Astrocyte (in vitro differentiated cells and primary cell): ENCODE measurements at places on chromosomes 12 and 14. TPM values are rescaled to one million over a fixed set of nuclear protein-coding genes. Genes with fewer than 3 reads are reported as not detected.

DNA sequence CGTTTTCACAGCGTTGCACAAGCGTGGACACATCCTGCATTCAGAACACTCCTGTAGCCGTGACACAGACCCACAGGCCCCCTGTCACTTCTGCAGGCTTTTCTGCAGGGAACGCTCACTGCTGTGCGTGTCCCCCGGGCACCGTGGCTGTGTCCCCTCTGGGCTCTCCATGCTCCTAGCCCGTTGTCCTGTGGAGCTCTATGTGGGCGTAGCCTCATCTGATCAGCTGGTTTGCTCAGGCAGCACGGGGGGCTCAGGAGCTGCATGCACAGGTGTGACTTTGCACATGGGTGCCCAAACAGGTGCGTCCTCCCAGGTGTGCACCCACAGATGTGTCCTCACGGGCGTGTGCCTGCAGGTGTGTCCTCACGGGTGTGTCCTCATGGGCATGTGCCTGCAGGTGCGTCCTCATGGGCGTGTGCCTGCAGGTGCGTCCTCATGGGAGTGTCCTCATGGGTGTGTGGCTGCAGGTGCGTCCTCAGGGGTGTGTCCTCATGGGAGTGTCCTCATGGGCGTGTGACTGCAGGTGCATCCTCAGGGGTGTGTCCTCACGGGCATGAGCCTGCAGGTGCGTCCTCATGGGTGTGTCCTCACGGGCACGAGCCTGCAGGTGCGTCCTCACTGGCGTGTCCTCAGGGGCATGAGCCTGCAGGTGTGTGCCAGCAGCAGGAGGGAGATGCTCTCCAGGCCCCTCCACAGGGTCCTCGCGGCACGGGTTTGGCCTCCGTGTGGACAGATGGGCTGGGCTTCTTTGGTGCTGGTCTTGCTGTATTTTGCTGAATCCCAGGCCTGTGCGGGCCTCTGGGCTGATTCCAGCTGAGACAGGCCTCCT lies 17.5 kb downstream of the MTA1 start:
- DNase-seq = no peak
- no peaks in the 10 kb centered on the region for H3K27me3 ChIP-seq
- no peaks in the 10 kb centered on the region for H3K36me3 ChIP-seq
- H3K4me3 ChIP-seq = no peak overlapping the region
- no peaks in the 10 kb centered on the region for H3K4me1 ChIP-seq
- H3K27ac ChIP-seq = no peak overlapping the region

- no peaks in the 10 kb centered on the region for H3K36me3 ChIP-seq
- no peak overlapping the region for H3K4me3 ChIP-seq
- peak overlapping the region; percentile 89 for H3K27ac ChIP-seq
- DNase-seq = peak; percentile 99
- H3K27me3 ChIP-seq = no peaks in the 10 kb centered on the region
Measured at GRCh38 chr12:121992059-121992879, 29.4 kb upstream of the BCL7A start.

DNA sequence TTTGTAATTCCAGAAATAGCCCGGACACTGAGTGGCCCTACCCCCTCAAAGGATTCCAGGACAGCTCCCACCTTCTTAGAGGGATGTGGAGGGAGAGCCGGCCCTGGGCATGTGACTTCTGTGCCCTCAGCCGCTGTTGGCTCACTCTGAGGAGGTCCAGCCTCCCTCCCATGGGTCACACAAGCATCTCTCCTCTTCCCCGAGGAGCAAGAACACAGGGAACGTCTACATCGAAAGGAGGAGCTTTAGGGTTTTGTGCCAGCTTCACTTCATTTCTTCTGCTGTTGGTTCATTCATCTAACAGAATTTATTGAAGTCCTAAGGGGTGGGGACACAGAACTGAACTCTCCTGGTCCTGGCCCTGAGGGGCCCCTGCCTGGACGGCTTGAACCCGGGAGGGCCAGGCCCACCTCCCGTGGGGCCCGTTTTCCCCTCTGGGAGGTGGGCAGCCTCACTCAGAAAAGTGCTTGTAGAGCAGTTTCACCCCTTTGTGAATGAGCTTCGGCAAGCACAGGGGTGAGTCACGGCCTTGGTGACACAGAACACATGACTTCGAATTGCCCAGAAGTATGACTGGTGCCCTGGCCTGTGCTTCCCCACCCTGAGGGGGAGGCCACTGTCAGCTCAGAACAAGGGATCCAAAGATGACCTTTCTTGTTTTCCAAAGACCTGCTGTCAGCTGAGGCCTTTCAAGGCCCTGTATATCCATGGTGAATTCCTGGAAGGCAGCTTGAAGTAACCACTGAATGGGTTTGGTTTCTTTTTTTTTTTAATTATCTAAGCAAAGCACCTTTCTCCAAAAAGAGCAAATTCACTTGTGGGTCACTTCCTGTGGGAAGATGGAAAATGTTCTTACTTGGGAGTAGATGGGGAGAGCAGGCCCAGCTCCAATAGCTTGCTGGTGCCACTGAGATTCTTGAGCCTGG lies 39.2 kb downstream of the NFKBIA start:
- peak; percentile 89 for DNase-seq
- peak overlapping the region; percentile 80 for H3K27ac ChIP-seq
- H3K27me3 ChIP-seq = no peaks in the 10 kb centered on the region
- H3K4me1 ChIP-seq = peaks cover 58% of the 10 kb centered on the region

The LTBR gene
- total RNA-seq = 2.8 and 2.9 TPM in 2 replicates

The DDX11 gene
- total RNA-seq = 8.2 and 12.8 TPM in 2 replicates

- no peak for DNase-seq
- H3K27me3 ChIP-seq = no peaks in the 10 kb centered on the region
- no peak overlapping the region for H3K27ac ChIP-seq
- H3K36me3 ChIP-seq = no peaks in the 10 kb centered on the region
- H3K4me1 ChIP-seq = peaks cover 3% of the 10 kb centered on the region
- H3K4me3 ChIP-seq = no peak overlapping the region
Measured at GRCh38 chr14:39367387-39367751, 64.9 kb downstream of the FBXO33 start.

DNA sequence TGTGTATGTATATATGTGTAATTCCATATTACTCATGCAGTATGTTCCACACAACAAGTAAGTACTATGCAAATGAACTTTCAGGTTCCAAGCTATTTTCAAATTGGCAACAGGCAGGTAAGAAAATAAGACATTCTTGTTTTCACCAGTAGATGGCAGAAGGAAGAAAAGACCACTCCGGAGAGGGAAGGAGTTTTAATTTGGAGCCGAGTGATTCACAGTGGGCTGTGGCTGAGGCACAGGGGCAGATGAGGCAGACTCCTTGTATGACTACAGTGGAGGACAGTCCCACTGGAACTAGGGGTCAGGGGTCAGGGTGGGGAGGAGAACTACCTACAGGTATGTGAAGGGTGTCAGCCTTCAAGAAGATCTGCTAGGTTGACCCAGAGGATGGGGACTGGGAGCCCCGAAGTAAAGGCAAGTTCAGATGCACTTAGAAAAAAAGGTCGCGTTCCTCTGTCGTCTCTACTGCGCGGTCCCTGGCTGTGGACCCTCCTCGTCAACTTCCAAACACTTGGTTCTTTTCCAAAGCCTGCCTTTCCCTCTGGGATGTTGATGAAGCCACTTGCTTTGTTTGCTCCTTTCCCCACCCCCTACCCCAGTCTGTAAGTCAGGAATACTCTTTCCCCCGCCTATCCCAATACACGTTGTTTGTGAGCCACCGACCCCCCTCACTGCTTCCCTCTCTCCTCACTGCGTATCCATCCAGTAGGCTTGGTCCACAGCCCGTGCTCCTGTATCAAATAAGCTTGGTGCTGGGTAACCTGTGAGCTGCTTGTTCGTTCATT lies 24.1 kb downstream of the DDX47 start:
- no peak overlapping the region for H3K4me3 ChIP-seq
- peak; percentile 71 for DNase-seq
- peaks cover 11% of the 10 kb centered on the region for H3K36me3 ChIP-seq
- peaks cover 32% of the 10 kb centered on the region for H3K4me1 ChIP-seq

DNA sequence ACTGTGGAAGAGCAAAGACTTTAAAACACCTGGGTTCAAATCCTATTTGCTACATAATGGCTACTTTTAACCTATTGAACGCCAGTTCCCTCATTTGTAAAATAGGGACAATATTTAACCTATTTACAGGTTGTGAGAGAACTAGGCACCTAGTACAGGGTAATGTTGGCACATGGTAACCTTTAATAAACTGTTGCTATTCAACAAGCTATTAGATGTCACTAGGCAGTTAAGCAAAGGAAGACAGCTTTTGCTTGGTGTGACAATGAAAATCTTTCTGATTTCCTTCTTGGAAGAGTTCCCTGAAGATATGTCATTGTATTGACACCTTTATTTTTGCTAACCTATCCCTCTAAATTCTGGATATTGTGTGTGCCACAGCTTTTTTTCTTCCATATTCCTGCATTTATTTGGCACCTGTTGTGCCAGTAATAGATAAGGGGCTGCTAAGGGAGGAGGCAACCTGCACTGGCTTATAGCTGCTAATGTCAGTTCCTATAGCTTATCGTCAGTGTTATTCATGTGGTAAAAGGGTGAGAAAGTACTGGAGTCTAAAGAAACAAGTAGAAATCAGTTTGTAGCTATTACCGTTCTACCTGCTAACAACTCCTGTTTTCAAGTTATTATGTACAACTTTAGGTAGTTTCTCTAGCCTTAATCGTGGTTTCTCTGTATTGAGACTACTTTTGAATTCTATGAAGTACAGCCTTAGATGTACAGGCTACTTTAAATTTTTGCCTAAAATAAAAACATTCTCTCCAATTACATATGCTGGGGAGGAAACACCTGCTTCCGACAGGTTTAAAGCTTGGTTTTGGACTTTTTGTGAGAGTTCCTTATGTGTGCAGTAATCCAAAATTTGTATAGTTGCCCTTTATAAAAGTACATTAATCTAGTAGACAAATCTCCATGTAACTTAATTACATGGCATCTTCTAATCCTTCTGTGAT lies 24.3 kb downstream of the HIF1A start:
- H3K36me3 ChIP-seq = peaks cover 33% of the 10 kb centered on the region
- DNase-seq = no peak
- H3K4me3 ChIP-seq = no peak overlapping the region
- no peak overlapping the region for H3K27ac ChIP-seq

GRCh38 chr12:114190971-114191370 lies 215.0 kb downstream of the TBX5 start:
- no peaks in the 10 kb centered on the region for H3K4me1 ChIP-seq
- no peaks in the 10 kb centered on the region for H3K36me3 ChIP-seq
- no peak overlapping the region for H3K27ac ChIP-seq
- H3K4me3 ChIP-seq = no peak overlapping the region
- no peak for DNase-seq
- H3K27me3 ChIP-seq = no peaks in the 10 kb centered on the region

The RAB15 gene
- 32.1 and 36.3 TPM in 2 replicates for total RNA-seq

DNA sequence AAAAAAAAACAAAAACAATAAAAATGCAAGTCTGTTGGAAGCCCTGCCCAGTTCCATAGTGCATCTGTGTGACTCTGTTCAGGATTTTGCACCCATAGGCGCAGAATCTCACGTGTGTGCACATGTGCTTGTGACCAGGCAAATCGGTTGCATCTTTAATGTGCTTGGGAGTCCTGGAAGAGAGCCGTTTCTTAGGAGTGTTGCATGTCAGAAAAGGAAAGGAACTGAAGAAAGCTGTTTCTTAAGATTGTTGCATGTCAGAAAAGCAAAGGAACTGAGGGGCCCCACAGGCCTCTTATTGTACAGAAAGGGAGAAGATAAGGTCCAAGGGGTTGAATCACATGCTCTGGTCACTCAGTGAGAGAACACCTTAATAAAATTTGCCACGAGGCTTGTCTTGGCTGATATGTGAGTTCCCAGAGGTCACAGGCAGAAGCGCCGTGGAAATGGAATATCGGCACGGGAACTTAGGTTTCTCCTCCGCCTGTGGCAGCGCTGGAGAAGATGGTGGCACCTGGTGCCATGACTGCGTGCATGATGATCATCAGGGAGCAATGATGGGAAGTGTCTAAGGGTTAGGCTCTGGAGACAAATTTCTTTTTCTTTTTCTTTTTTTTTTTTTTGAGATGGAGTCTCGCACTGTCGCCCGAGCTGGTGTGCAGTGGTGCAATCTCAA lies 90.0 kb downstream of the LRRC74A start:
- H3K36me3 ChIP-seq = no peaks in the 10 kb centered on the region
- no peak overlapping the region for H3K27ac ChIP-seq
- no peak for DNase-seq
- H3K4me1 ChIP-seq = peaks cover 48% of the 10 kb centered on the region
- H3K27me3 ChIP-seq = no peaks in the 10 kb centered on the region
- no peak overlapping the region for H3K4me3 ChIP-seq

DNA sequence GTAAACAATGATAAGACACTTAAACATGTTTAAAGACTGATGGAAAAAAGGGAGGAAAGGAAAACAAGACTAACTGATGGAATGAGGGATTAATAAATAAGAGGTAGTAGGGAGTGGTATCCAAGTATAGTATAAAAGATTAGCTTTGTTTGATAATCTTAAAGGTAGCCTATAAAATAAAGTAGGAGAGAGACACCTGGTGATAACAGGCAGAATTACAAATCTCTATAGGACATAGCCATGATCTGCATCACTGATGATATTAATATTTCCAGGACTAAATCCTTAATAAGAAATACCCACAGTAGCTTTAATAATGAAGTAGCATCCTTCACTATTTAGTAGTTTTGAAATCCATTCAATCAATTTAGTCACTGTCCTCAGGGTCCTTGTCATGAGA lies 30.4 kb downstream of the DLGAP5 start:
- DNase-seq = peak; percentile 23
- no peaks in the 10 kb centered on the region for H3K4me1 ChIP-seq
- H3K27me3 ChIP-seq = no peaks in the 10 kb centered on the region
- H3K4me3 ChIP-seq = no peak overlapping the region

GRCh38 chr12:57755454-57756372 lies 810 bp downstream of the MARCHF9 start:
- peaks cover 18% of the 10 kb centered on the region for H3K4me1 ChIP-seq
- no peak overlapping the region for H3K27ac ChIP-seq
- H3K4me3 ChIP-seq = peak overlapping the region; percentile 45
- peaks cover 11% of the 10 kb centered on the region for H3K27me3 ChIP-seq
- no peak for DNase-seq

GRCh38 chr12:122030424-122031035 lies 8.8 kb downstream of the BCL7A start:
- no peaks in the 10 kb centered on the region for H3K36me3 ChIP-seq
- DNase-seq = no peak
- H3K4me1 ChIP-seq = peaks cover 16% of the 10 kb centered on the region
- no peak overlapping the region for H3K4me3 ChIP-seq
- H3K27me3 ChIP-seq = no peaks in the 10 kb centered on the region

DNA sequence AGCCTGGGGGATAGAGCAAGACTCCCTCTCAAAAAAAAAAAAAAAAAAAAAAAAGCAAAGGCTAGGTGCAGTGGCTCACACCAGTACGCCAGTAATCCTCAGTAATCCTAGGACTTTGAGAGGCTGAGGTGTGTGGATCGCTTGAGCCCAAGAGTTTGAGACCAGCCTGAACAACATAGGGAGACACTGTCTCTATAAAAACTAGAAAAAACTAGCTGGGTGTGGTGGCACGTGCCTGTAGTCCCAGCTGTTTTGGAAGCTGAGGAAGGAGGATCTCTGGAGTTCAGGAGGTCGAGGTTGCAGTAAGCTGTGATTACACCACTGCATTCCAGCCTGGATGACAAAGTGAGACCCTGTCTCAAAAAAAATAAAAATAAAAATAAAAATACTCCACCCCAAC lies 8.9 kb upstream of the RBM25 start:
- no peak overlapping the region for H3K4me3 ChIP-seq
- DNase-seq = no peak
- no peaks in the 10 kb centered on the region for H3K27me3 ChIP-seq
